A673 (cell line): ENCODE measurements at places on chromosomes 11 and 22.
A peak's percentile ranks its signal among the peaks of the same experiment; 100 is the strongest.

DNA sequence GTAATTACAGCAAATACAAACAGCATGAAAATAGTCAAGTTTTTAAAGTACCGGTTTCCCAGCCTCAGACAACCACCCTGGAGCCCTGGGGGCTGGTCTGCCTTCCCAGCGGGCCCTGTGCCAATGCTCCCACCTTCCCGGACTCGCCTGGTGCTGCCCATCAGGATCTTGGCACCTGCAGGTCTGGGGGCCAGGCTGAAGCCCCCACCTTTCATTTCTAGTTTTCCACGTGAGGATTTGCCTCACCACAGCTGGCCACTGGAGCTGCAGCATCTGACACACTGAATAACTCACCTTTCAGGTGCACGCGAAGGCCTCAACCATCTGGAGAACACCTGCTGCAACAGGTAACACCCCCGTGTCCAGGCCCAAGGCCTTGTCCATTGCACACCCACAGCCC lies 108.7 kb upstream of the THY1 start:
- DNase-seq = no peak

- DNase-seq = no peak
These were observed 1784.7 kb downstream of the LRRC4C start for GRCh38 chr11:39674761-39675160.

- DNase-seq = peak; percentile 54
These were observed 97.7 kb downstream of the RBFOX2 start for GRCh38 chr22:35930933-35931332.

DNA sequence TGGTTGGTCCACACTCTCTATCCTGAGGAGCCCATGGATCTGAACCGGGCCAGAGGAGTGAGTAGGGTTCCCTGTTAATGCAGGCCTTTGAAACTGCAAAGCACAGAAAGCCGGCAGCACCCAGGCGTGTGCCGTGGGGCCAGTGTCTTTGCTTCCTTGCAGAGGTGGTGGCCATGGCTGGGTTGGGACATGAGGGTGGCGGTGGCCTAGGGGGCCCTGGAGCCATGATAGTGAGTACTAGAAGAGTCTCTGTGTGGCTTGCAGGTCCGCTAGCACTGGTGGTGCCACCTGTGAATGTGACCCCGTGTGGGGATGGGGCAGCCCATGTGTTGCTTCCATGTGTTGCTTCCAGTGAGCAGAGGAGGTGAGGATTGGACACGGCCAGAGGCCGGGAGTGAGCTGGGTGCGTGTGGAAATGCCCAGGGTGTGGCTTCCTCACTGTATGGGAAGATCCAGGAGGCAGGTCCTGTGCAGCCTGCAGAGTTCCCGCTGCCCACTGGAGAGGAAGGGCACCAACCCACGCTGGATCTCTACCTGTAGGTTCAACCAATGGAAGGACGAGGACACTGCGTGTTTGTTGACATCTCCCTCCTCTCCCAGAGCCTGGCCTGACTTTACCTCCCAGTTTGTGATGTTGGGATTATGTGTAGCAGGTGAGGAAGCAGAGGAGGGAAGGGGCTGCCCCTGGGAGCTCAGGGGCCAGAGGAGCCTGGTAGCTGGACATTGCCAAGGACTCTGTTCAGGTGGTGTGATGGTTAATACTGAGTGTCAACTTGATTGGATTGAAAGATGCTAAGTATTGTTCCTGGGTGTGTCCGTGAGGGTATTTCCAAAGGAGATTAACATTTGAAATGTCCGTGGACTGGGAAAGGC lies 796.6 kb downstream of the TBC1D22A start:
- no peak for DNase-seq

- DNase-seq = no peak
These were observed 85.0 kb upstream of the RCN1 start for GRCh38 chr11:32005786-32006416.

- peak; percentile 73 for DNase-seq
These were observed at the start of gene PDGFD for GRCh38 chr11:104164028-104164520. TSS of gene PDGFD (minus strand) at chr11:104164147.

DNA sequence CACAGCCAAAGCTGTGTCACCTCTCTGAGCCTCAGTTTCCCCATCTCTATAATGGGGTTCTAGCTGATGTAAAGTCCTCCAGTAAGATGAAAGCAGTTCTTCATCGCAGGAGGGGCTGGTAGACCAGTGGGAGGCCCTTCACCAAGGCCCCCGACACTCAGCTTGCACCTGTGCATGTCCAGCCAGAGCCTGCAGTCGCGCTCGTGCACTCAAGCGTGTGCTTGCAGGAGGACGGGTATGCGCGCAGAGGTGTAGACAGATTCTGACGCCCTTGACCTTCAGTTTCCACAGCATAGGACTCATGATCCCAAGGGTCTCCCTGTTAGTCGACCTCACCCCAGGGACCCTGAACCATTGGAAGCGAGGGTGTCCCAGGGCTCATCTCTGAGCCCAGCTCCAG lies 633.7 kb downstream of the TBC1D22A start:
- DNase-seq = no peak
